ENCODE measurements at places on chromosomes 11 and 22.

DNA sequence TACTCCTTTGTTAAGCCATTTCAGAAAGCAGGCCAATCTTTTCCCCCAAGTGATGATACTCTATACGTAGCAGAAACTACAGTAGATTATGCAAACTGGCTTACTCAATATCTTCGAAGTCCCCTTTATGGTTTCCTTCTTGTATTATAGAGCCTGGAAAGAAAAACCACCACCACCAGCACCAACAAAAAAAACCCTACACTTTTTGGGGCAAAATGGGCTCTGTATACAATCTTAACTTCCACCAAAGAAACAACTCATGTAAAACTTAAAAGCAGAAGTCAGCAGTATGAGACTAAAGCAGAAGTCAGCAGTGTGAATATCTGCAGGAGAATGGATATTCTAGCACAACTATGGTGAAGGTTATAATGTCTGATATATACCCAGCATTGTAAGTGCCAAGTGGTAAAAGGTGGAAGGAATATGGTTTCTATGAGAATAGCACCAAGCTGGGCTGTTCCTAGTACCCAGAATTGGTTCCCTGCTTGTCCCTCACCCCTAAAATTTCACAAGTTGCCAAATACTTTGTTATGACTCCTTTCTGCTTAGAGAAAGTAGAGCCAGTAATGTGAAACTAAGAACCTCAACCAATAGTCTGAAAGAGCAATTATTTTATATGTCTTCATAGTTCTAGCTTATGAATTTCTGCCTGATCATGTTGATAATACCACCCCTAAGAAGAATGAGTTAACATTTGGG lies 252.1 kb downstream of the SBF2 start:
- H3K4me3 ChIP-seq = no peak overlapping the region
- no peak for DNase-seq
- no peaks in the 10 kb centered on the region for H3K36me3 ChIP-seq
- peaks cover 7% of the 10 kb centered on the region for H3K4me1 ChIP-seq
- H3K27ac ChIP-seq = no peak overlapping the region

GRCh38 chr11:6459099-6459450 lies 14.7 kb downstream of the TRIM3 start:
- no peaks in the 10 kb centered on the region for H3K4me1 ChIP-seq
- no peak for DNase-seq
- H3K4me3 ChIP-seq = no peak overlapping the region

DNA sequence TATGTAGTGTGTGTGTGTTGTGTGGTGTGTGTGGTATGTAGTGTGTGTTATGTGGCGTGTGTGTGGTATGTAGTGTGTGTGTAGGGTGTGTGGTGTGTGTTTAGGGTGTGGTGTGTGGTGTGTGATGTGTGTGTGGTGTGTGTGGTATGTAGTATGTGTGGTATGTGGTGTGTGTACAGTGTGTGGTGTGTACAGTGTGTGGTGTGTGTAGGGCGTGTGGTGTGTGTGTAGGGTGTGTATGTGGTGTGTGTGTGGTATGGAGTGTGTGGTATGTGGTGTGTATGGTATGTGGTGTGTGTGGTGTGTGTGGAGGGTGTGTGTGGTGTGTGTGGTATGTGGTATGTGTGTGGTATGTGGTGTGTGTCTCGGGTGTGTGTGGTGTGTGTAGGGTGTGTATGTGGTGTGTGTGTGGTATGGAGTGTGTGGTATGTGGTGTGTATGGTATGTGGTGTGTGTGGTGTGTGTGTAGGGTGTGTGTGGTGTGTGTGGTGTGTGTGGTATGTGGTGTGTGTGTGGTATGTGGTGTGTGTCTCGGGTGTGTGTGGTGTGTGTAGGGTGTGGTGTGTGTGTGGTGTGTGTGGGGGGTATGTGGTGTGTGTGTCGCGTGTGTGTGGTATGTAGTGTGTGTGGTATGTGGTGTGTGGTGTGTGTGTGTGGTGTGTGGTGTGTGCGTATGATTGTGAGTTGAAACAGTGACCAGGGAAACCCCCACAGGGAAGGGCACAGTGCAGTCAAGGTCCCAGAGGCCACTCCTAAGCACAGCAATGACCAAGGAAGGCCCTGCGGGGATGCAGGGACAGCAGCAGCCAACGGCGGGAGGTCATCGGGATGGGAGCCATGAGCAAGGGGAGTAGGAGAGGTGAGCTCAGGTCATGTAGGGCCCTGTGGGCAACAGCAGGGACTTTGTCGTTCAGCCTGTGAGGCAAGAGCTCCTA lies 2.9 kb upstream of the PPP6R2 start:
- H3K27ac ChIP-seq = no peak overlapping the region
- H3K27me3 ChIP-seq = peaks cover 5% of the 10 kb centered on the region
- no peak overlapping the region for H3K4me3 ChIP-seq

GRCh38 chr11:14471127-14471526 lies 28.5 kb downstream of the COPB1 start:
- H3K36me3 ChIP-seq = peaks cover 33% of the 10 kb centered on the region
- H3K27me3 ChIP-seq = no peaks in the 10 kb centered on the region
- H3K4me1 ChIP-seq = no peaks in the 10 kb centered on the region
- no peak for DNase-seq

- no peak for DNase-seq
- H3K27ac ChIP-seq = no peak overlapping the region
- no peak overlapping the region for H3K4me3 ChIP-seq
- no peaks in the 10 kb centered on the region for H3K27me3 ChIP-seq
These were observed 115.6 kb downstream of the CSTPP1 start for GRCh38 chr11:47052165-47052564.

GRCh38 chr22:33909911-33910310 lies 10.4 kb downstream of the LARGE1 start:
- no peak overlapping the region for H3K4me3 ChIP-seq
- DNase-seq = no peak
- H3K27me3 ChIP-seq = no peaks in the 10 kb centered on the region
- H3K4me1 ChIP-seq = peaks cover 12% of the 10 kb centered on the region
- H3K36me3 ChIP-seq = peaks cover 11% of the 10 kb centered on the region

DNA sequence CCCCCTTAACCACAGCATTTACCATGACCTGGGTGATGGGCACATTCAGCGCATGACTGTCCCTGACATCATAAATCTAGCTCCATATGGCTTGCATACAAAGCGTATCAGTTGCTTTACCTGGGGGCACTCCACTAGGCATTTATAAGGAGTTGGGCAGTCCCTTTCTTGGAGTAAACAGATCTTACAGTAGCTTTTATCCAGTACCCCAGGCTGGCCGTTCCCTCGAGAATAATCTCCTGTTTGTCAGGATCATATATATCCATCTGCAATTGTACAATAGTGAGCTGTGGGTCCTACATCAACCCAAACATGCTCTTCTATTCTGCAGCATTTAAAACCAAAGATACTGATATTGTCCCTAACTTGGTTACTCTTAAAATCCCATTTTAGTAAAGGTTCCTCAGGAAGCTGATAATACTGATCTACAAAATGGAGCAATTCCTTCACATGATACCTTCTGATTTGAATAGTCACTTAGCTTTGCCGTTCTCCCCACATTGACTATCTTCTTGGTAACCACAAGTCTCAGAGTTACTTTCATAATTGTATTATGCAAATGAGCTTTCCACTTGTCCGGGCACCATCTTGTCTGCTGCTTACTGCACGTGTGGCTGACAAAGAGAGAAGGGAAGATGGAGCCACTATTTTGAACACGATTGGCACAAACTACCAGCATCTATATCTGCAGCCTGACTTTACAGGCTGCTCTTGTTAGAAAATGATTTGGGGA lies 205.0 kb downstream of the CWF19L2 start:
- H3K4me1 ChIP-seq = no peaks in the 10 kb centered on the region
- DNase-seq = no peak
- H3K4me3 ChIP-seq = no peak overlapping the region

- no peak overlapping the region for H3K27ac ChIP-seq
- no peaks in the 10 kb centered on the region for H3K36me3 ChIP-seq
- no peak overlapping the region for H3K4me3 ChIP-seq
- no peak for DNase-seq
- no peaks in the 10 kb centered on the region for H3K4me1 ChIP-seq
- H3K27me3 ChIP-seq = no peaks in the 10 kb centered on the region
These were observed 23.4 kb downstream of the ZNF202 start for GRCh38 chr11:123718063-123718462.

- H3K4me1 ChIP-seq = peaks cover 19% of the 10 kb centered on the region
- H3K27me3 ChIP-seq = no peaks in the 10 kb centered on the region
- no peaks in the 10 kb centered on the region for H3K36me3 ChIP-seq
- no peak for DNase-seq
- peak overlapping the region; percentile 94 for H3K27ac ChIP-seq
These were observed 1.0 kb upstream of the GTPBP1 start for GRCh38 chr22:38704654-38705234.

DNA sequence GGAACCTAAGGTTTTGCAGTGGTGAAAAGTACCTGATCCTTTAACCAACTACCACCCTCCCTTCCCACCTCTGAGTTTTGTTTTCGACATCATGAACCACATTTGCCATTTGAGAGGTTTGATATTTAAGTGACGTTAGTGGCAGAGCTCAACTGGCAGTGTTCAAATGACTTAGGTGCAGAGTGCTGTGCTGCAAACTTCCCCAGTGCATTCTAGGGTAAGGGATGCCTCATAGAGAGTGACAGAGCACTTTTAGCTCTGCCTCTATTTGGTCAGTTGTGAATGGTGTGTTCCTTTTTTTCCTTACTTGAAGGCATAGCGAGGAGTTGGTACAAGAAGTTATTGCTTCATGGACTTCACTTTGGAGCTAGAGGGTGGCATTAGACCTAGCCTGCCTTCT lies 9.4 kb downstream of the BMAL1 start:
- no peak overlapping the region for H3K27ac ChIP-seq
- no peaks in the 10 kb centered on the region for H3K4me1 ChIP-seq
- DNase-seq = no peak
- H3K27me3 ChIP-seq = no peaks in the 10 kb centered on the region
- H3K36me3 ChIP-seq = no peaks in the 10 kb centered on the region

GRCh38 chr11:99822846-99823565 lies 802.3 kb downstream of the CNTN5 start:
- H3K27ac ChIP-seq = no peak overlapping the region
- H3K4me1 ChIP-seq = no peaks in the 10 kb centered on the region
- no peak overlapping the region for H3K4me3 ChIP-seq
- H3K36me3 ChIP-seq = no peaks in the 10 kb centered on the region

GRCh38 chr11:69640995-69641581 lies at the start of gene CCND1:
Gene CCND1, plus strand, starts transcription at chr11:69641156. Its CDS starts 158 bp downstream, at chr11:69641314.
- peak within 1 kb of the TSS; percentile 71 for H3K27ac ChIP-seq
- H3K36me3 ChIP-seq = peaks cover 13% of the 10 kb centered on the region
- peak within 1 kb of the TSS; percentile 97 for H3K4me3 ChIP-seq
- H3K27me3 ChIP-seq = no peaks in the 10 kb centered on the region
- peaks cover 21% of the 10 kb centered on the region for H3K4me1 ChIP-seq

DNA sequence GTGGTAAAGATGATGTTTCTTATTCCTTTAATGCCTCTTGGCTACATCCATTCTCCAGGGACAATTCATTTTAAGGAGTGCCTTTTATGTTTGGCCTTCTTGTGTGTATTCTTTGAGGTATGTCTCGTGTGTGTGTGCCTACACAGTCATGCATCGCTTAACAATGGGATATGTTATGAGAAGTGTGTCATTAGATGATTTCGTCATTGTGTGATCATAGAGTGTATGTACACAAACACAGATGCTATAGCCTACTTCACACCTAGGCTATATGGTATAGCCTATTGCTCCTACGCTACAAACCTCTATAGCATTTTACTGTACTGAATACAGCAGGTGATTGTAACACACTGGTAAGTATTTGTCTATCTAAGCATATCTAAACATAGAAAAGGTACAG lies 23.0 kb downstream of the ZNF202 start:
- H3K36me3 ChIP-seq = peaks cover under 1% of the 10 kb centered on the region
- no peaks in the 10 kb centered on the region for H3K4me1 ChIP-seq
- no peak overlapping the region for H3K27ac ChIP-seq

DNA sequence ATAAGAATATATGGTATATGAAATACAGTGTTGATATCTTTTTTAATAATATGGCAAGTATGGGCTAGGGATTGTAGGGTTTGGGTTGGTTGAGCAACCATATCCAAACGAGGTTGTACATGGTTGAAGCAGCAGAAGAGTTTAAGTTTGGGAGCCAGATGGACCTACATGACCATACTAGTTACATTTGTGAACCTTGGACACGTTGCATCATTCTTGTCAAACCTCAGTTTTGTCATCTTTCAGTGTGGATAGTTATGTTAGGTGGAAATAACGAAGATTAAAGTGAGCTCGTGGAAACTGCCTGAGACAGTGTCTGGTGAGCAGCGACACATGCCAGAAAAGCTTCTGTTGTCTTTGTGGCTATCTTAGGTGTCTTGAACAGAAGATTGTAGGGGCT lies 307.1 kb upstream of the KIRREL3 start:
- H3K36me3 ChIP-seq = no peaks in the 10 kb centered on the region
- H3K27me3 ChIP-seq = no peaks in the 10 kb centered on the region
- no peak for DNase-seq
- no peak overlapping the region for H3K4me3 ChIP-seq

GRCh38 chr11:26512196-26512595 lies 59.9 kb downstream of the MUC15 start:
- no peaks in the 10 kb centered on the region for H3K4me1 ChIP-seq
- no peaks in the 10 kb centered on the region for H3K36me3 ChIP-seq
- DNase-seq = no peak
- no peak overlapping the region for H3K27ac ChIP-seq

DNA sequence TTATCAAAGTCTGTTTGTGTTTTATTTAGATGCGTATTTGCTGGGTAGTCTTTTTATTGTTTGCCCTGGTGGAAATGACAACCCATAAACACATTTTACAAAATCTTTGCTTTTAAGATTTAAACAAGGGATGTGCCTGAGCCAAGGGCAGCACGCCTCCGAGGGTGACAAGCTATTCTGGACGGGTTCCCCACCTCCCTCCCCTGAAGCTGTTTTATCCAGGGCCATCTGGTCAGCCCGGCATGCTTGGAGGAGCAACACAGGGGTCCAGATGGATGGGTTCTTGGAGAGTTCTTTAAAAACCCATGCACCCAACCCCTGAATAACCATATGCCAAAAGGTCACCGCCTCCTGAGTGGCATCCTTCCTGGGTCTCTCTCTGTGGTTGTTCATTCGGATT lies 408.9 kb downstream of the OPCML start:
- no peaks in the 10 kb centered on the region for H3K36me3 ChIP-seq
- no peaks in the 10 kb centered on the region for H3K4me1 ChIP-seq
- no peak overlapping the region for H3K4me3 ChIP-seq
- no peak overlapping the region for H3K27ac ChIP-seq

GRCh38 chr22:35547987-35548721 lies 7.5 kb downstream of the RASD2 start:
- no peak overlapping the region for H3K4me3 ChIP-seq
- peaks cover 32% of the 10 kb centered on the region for H3K4me1 ChIP-seq
- no peaks in the 10 kb centered on the region for H3K27me3 ChIP-seq
- H3K27ac ChIP-seq = no peak overlapping the region

GRCh38 chr11:133710681-133711240 lies 134.6 kb downstream of the SPATA19 start:
- H3K36me3 ChIP-seq = no peaks in the 10 kb centered on the region
- H3K4me3 ChIP-seq = no peak overlapping the region
- H3K27ac ChIP-seq = no peak overlapping the region
- no peaks in the 10 kb centered on the region for H3K27me3 ChIP-seq
- H3K4me1 ChIP-seq = no peaks in the 10 kb centered on the region

- no peaks in the 10 kb centered on the region for H3K27me3 ChIP-seq
- no peaks in the 10 kb centered on the region for H3K4me1 ChIP-seq
- no peaks in the 10 kb centered on the region for H3K36me3 ChIP-seq
- no peak overlapping the region for H3K4me3 ChIP-seq
These were observed 47.7 kb downstream of the BBOX1 start for GRCh38 chr11:27088353-27088752.

All from H1 (cell line).